ENCODE measurements at places on chromosomes 3 and 15.

GRCh38 chr15:75062706-75063105 is 39.3 kb downstream of the PPCDC start:
- no peak for DNase-seq

- DNase-seq: no peak
Observed at GRCh38 chr3:37224879-37225278, 50.5 kb upstream of the LRRFIP2 start.

- DNase-seq: no peak
Observed at GRCh38 chr3:171427771-171428320, 32.4 kb downstream of the TNIK start.

GRCh38 chr3:43138488-43139231 is 32.8 kb upstream of the POMGNT2 start:
- DNase-seq: no peak

DNA sequence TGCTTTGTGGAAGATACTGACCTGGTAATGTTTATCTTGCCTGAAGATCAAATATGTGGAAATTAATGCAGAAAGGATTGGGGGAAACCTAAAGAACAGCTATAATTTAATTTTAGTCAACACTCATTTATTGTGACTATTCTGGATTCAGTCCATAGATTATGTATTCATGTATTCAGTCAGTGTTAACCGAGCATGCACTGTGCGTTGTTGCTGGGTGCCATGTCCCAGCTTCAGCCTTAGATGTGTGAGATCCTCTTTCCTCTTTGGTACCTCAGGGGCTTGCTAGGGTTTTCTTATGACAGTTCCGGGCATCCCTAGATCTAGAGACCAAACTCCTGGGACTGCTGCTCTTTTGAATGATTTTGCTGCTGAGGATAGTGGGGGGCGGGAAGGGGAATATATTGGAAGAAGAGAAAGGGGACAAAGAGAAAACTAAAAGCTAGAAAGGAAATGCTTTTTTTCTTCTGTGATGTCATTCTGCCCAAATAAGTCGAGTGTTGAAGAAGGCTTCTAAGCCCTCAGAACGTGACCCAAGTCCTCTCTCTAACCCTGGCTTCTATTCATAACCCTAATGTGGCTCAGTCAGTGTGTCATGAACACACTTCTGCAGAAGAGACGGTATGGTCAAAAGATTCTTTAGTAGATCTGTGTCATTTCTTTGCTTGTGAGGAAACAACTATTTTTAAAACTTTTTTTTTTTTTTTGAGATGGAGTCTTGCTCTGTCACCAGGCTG is 33.5 kb downstream of the STARD9 start:
- no peak for DNase-seq

DNA sequence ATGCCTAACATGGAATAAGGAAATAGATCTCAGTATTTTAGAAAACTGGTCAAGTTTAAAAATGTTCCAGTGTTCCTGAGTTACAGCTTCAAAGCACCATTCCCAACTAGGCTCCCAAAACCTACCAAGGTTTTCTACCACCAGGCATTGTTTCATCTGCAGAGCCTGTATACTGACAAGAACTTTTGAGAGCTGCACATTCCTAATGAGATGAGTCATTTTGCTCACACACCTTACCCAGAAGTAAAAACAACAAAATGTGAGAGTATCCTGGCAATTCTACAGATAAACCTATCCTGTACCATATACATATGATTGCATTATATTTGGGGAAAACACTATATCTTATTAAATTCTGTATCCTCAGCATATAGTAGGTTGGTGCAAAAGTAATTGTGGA is 90.7 kb downstream of the ATP8B4 start:
- no peak for DNase-seq

DNA sequence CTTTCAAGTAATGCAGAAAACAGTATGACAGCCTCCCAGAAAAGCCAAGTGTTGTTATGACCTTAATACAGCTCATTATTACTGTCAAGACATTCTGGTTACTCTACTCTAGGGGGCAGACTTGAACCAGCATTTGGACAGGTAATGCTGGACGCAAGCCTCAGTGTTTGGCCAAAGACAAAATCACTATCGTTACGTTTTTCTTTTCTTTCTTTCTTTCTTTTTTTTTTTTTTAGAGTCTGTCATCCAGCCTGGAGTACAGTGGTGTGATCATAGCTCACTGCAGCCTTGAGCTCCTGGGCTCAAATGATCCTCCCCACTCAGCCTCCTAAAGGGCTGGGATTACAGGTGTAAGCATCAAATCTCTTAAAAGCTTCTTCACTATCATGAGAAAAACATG is 29.4 kb upstream of the TMEM45A start:
- peak; percentile 45 for DNase-seq

DNA sequence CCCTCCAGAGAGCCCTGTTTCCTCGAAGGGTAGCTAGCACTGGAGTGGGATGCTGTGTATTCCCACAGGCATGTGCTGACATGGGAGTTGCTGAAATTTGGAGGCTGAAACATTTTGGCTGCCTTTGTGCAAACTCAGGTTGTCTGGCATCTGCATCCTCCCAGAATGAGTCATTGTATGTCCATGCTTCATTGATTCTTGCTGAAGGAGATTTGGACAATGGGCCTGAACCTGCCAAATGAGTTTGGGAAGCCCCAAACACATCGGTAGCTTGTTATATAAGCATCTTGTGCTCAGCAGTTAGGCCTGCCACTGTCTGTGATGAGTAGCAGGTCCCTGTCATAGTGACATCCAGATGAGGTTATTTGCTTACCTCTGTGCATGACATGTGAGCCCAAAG is 160.0 kb downstream of the IL5RA start:
- DNase-seq: no peak

GRCh38 chr15:55703873-55704301 is 39.1 kb downstream of the PRTG start:
- no peak for DNase-seq

DNA sequence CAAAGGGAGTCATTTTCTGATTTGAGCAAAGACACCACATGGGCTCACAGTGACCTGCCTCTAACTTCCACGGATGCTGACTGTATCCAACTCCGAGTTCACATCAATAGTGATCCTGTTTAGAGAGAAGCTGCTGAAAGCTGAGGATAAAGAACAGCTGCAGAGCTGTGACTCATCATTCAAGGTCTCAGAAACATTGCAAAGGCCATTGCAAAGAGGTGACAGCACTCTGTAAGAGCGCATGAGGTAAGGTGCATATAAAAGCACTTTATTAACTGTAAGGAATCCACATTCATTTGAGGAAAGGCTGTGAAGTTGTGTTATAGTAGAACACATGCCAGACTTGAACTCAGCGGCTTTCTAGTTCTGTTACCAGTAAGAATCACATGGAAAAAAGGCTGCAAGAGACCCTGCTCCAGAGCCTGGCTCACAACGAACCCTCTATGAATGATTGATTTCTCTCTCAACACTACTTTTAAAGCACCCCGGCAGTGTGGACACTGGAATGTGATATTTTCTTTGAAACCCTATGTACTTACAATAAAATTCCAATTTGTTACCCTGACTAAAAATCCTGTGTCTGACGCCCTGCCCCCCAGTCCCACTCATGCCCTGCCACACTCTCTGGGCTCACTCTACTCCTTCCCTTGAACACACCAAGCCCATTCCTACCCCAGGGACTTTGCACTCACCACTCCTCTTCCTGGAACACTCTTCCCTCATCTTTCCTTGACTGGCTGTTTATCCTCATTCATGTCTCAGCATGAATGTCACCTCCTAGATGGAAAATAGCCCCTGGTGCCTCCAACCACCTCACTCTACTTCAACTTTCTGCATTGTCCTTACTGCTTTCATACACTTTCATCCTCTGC is 111.2 kb downstream of the LSM3 start:
- DNase-seq: no peak

GRCh38 chr15:49423021-49423420 is at the start of gene FGF7:
FGF7 (plus strand) TSS chr15:49423242; CDS start chr15:49424298, 1,056 bp downstream.
- no peak for DNase-seq

DNA sequence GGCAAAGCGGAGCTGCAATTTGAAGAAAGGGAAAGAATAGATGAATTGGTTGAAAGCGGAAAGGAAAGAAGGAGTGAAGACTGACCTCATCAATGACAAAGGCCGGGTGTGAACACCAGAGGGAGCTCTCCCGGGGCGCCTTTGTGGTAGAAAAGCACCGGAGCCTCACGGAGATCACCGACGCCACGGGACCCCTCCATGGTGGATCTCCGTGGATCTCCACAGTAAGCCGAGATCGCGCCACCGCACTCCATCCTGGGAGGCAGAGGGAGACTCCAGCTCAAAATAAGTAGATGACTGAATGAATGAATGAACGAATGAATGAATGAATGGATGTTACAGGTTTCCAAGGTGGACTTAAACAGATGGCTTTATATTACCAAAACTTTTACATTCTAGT is 25.0 kb downstream of the GPR160 start:
- no peak for DNase-seq

DNA sequence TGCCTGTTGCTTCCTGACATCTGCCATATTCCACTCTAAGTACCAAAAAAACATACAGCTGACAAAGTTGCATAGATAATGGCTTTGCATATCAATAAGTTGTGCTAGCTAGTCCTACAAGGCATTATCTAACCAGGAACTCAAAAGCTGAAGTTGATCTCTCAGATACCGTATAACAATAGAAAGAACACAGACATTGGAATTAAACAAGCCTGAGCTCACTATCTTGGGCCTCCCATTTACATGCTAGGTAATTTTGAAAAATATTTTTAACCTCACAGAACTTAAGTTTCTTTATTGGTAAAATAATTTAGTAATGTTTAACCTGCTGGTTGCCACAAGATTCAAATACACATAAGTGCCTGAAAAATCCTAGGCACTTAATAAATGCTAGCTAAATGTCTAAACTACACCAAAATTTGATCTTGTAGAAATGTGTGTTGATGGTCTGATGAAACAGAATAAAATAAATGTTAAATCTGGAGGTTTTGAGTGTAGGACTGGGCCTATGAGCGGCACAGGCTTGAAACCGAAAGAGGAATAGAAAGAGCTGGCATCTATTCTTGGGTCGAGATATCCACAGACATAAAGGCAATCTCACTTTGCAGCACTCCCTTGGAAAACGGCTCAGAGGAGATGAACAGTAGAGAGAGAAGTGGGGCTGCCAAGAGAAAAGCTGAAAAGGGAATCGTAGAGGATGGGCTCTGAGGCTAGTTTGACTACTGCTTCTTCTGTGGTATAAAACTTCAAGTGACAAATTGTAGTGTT is 29.9 kb upstream of the TTC14 start:
- no peak for DNase-seq

- no peak for DNase-seq
Observed at GRCh38 chr3:15337963-15338362, 5.6 kb upstream of the SH3BP5 start.

- DNase-seq: no peak
Observed at GRCh38 chr3:186517218-186517617, 27.0 kb downstream of the CRYGS start.

GRCh38 chr3:17730318-17730967 is 12.0 kb downstream of the TBC1D5 start:
- DNase-seq: peak; percentile 77

GRCh38 chr15:56469483-56469882 is 4.5 kb upstream of the MNS1 start:
- no peak for DNase-seq

DNA sequence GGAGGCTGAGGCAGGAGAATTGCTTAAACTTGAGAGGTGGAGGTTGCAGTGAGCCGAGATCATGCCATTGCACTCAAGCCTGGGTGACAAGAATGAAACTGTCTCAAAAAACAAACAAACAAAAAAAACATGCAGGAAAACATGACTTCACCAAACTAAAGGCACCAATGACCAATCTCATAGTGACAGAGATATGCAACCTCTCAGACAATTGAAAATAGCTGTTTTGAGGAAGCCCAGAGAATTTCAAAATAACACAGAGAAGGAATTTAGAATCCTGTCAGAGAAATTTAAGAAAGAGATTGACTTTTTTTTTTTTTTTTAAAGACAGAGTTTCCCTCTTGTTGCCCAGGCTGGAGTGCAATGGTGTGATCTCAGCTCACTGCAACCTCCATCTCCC is 26.1 kb downstream of the NCBP2 start:
- no peak for DNase-seq

GRCh38 chr3:59185591-59186369 is 136.0 kb upstream of the CFAP20DC start:
- no peak for DNase-seq

DNA sequence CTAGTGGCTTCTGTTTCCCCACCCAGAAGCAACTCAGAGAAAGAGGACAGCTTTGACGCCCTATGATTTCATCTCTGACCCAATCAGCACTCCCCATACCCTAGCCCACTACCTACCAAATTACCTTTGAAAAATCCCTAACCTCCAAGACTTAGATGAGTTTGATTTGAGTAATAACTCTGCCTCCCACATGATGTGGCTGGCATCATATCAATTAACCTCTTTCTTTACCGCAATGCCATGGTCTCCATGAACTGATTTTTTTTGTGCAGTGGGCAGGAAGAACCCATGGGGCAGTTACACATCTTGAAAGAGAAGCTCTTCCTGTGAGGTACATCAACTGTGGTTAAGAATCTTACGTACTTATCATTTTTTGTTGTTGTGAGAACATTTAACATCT is 25.5 kb upstream of the APOD start:
- no peak for DNase-seq

GRCh38 chr3:30273304-30274072 is 332.9 kb upstream of the TGFBR2 start:
- no peak for DNase-seq

DNA sequence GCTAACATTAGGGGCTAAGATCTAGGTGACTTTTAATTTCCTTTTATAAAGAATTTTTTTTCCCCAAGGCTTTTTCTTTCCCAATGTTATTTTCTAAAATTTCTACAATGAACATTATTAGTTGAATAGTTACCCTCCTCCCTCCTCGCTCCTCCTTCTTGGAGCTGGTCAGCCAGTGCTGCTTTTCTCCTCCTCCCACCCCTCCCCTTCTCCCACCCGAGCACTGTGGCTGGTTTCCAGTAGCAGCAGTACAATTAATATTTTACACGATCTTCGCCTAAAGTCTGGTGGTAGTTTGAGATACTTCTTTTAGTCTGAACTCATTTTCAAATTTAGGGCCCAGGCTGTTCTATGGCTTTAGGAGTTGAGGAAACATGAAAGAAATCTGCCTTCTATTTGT is 41.6 kb downstream of the EEFSEC start:
- DNase-seq: no peak

DNA sequence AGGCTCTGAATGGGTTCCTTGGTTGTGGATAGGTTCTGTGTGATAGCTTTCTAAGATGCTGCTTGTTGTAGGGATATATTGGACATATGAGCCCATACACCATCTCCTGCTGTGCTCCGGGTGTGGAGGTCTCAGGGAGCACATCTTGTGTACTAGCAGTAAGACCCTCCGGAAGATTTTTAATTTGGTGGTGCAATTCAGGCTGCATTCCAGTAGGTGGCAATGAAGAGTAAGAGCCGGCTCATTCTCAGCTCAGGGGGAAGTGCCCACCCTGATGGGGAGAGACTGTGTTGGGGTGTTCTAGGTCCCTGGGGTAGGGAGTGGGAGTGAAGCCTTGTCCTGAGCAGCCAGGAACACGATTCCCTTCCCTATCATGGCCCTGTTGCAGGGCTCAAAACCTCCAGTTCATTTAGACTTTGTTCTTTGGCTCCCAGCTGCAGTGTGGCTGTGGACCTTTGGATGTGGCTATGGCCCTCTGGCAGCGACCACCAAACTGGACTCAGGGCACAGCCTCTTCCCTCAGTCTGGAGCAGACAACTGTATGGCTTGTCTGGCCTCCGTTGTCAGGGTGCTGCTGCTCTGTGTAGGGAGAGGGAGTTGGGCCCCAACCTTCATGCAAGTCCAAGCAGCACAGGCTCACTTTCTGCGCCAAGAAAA is 104.7 kb downstream of the UNC13C start:
- no peak for DNase-seq

- no peak for DNase-seq
Observed at GRCh38 chr3:155651489-155652218, 93.2 kb downstream of the PLCH1 start.

Data from DMS153 (cell line).